NCI-H82 (cell line): ENCODE measurements at places on chromosomes 11 and 22.

- no peak for DNase-seq
Measured at GRCh38 chr11:1271406-1271805, 38.0 kb downstream of the TOLLIP start.

- DNase-seq, result peak; percentile 50
Measured at GRCh38 chr22:38348751-38349496, 31.7 kb upstream of the CSNK1E start.

DNA sequence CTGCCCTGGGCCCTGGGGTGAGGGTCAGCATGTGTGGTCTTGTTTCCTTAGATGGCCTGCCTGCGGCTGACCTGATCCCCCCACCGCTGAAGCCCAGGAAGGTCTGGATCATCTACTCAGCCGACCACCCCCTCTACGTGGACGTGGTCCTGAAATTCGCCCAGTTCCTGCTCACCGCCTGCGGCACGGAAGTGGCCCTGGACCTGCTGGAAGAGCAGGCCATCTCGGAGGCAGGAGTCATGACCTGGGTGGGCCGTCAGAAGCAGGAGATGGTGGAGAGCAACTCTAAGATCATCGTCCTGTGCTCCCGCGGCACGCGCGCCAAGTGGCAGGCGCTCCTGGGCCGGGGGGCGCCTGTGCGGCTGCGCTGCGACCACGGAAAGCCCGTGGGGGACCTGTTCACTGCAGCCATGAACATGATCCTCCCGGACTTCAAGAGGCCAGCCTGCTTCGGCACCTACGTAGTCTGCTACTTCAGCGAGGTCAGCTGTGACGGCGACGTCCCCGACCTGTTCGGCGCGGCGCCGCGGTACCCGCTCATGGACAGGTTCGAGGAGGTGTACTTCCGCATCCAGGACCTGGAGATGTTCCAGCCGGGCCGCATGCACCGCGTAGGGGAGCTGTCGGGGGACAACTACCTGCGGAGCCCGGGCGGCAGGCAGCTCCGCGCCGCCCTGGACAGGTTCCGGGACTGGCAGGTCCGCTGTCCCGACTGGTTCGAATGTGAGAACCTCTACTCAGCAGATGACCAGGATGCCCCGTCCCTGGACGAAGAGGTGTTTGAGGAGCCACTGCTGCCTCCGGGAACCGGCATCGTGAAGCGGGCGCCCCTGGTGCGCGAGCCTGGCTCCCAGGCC is 12.7 kb downstream of the TMEM121B start:
- DNase-seq, result no peak

DNA sequence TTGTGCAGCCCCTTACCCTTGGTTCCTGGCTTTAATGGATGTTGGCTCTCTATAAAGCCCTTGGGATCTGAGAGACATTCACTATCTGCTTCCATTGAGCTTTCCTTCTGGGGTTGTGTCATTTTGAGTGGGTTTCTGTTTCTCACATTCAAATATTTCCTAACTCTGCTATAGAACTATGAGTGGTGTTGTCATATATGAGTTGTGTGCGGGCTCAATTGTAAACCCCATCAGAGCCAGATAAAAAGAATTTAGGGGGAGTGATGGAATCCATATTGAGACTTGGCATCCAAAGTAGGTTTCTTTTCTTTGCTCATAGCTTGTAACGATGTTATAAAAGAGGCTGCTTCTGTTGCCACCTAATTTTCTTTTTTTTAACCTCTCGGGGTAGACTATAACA is 41.8 kb upstream of the SPON1 start:
- DNase-seq, result no peak

DNA sequence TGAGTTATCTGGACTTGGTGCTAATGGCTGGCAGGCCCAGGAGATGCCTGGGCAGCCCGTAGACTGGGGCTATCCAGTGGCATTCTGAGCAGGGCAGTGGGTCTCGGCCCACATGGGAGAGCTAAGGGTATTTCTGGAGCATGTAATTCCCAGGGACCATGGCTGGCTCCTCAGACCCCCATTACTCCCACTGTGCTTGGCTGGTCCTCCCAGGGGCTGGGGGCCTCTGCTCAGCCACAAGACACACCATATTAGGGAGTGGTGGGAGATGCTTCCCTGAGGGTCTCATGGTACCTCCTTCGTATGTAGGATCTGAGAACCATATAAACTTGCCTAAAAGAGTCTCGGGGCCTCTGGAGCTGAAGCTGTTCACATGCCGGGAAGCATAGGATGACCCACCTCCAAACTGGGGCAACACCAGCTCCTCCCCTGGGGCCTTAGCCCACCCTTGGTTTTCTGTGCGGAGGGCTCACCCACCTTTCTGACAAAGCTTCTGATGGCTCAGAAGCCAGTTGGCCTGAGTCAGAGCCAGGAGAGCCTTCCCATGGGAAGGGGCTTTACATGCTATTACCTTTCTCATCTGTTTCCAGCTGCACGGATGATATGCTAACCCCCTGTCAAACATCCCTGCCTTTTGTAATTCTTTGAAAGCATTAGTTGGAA is 9.5 kb upstream of the FTH1 start:
- no peak for DNase-seq

DNA sequence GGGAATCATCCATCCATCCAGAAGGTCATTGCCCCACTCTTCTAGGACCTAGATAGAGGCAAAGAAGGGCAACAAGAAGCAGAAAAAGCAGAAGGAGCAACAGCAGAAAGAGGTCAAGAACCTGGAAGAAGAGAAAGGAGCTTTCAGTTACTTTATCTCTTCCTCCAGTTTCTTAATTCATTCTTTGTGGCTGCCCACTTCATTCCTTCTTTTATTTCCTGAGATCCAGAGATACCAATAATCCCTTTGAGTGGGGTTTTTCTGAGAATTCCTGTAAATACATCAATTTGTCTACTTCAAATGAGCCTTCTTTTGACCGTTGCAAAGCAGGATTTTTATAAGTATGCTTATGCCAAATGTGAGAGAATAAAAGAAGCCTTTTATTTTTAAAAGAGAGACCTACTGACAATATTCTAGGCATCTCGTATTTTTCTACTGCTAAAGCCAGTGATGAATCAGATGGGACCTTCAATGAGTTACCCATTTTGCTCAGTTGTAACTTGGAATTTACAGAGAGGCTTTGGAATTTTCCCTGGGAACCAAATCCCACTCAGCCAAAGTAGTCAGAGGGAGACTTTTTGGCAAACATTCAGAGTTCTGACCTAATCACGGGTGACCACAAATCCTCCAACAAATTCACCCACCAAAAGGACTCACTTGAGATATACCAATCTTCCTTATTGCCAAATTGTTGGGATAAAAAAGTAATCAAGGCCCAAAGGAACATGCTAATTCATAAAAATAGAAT is 54.9 kb downstream of the ZC3H12C start:
- DNase-seq, result no peak

GRCh38 chr11:59778122-59778521 is 22.9 kb downstream of the STX3 start:
- no peak for DNase-seq

DNA sequence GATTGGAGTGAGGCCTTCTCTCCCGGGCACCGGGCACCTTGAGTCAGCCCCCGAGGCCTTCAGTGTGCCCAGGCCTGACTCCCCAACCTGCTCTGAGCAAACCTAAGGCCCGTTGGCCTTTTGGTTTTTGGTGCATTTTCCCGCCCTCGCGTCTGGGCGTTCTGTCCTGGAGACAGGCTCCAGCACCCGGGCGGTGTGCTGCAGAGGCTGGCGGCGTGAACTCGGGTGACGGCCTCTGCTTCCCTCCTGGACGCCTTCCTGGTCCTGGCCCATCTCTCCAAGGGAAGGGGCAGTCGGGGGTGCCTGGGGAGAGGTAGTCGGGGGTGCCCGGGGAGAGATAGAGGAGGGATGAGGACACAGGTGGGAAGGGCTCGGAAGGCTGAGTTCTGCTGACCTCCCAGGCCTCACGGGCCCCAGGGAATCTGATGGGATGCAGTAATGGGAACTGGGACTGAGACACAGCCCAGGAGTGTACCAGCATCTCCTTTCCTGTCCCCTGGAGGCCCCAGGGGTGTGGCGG is 1326.4 kb downstream of the BRD1 start:
- DNase-seq, result no peak

DNA sequence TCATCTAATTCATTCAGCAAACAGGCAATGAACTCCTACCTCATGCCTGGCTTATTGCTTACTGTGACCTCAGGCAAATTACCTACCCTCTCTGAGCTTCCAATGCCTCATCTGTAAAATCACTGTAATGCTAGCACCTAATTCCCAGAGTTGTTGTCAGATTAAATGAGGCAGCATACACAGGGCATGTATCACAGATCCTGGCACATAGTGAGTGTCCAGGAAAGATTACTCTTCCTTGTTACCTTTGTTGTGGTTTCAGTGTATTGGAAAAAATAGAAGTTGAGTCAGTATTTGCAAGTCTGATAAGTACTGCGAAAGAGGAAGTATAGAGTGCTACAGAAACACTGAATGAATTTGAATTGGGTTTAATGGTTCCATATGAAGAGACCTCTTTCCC is 26.4 kb upstream of the LRRC55 start:
- no peak for DNase-seq

DNA sequence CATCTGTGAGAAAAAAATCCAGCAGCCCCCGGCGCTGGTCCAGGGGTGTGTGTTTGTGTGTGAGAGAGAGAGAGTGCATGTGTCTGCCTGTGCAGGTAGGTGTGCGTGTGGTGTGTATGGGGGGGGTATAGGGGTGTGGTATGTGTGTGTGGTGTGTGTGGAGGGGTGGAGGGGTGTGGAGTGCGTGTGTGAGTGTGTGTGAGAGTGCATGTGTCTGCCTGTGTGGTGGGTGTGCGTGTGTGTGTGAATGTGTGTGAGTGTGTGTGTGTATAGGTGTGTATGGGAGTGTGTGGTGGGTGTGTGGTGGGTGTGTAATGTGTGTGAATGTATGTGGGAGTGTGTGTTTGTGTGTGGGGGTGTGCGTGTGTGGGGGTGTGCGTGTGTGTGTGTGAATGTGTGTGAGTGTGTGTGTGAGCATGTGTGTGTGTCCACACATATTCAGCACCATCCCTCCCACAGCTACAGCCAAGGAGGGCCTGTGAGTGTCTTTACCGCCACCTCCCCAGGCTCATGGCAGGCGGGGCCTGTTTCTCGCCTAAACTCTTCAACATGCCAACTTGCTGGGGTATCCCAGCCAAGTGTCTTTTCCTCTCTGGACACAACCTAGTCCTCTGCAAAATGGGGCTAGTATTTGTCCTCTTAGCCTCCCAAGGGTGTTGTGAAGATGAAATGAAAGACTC is 11.9 kb downstream of the LMO1 start:
- no peak for DNase-seq

GRCh38 chr11:10492084-10492483 is 37.0 kb downstream of the AMPD3 start:
- no peak for DNase-seq

- no peak for DNase-seq
Measured at GRCh38 chr11:126843096-126843495, 157.5 kb downstream of the KIRREL3 start.

DNA sequence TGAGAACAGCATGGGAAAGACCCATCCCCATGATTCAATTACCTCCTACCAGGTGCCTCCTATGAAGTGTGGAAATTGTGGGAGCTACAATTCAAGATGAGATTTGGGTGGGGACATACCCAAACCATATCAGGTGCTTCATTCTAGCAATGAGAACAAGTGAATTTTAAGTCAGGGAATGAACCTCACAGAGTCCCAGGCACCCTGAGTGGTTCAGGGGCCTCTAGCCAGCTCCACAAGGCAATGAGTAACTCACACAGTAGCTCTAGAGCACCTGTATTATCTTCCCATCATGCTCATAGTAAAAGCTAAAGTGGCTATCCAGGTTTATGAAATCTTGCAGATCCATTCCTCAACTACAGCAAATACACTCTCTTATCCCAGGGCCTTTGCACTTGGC is 13.1 kb upstream of the ACCSL start:
- DNase-seq, result no peak

DNA sequence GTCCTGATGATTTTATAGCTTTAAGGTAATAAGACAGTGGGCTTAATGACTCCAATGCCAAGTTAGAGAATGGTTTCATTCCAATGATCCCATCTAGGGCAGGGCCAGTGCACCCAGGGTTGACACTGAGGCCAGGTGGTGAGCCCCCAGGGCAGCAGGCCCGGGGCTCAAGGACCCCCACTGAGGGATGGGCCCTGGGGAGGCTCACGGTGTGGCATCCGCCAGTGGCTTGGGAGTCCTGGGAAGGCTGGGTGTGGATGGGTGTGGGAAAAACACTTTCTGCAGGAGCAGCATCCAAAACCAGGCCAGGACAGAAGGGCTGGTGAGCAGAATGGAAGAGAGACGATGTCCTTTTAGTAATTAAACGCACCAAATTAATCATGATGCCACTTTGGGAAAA is 626.3 kb downstream of the TBC1D22A start:
- no peak for DNase-seq

- no peak for DNase-seq
Measured at GRCh38 chr22:31441652-31442051, 42.2 kb downstream of the DRG1 start.

DNA sequence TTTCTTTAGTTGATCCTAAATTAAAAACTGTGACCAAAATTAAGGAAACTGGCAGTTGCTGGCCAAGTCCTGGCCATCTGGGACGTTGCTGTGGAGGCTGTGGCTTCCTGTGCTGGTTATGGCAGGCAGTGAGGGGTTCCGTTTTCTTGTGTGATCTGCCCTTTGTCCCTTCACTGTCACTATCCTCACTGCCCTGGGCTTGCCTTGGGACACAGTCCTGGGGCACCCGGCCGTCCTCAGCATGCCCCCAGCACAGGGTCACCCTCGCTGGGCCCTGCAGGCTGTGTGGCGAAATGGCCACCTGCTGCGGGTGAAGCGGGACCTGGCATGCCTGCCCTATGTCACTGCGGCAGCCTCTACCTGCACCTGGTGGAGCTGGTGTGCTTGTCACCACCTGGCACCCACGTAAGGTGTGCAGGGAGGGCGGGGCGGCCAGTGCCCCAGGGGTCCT is 52.5 kb upstream of the SLC22A12 start:
- no peak for DNase-seq

DNA sequence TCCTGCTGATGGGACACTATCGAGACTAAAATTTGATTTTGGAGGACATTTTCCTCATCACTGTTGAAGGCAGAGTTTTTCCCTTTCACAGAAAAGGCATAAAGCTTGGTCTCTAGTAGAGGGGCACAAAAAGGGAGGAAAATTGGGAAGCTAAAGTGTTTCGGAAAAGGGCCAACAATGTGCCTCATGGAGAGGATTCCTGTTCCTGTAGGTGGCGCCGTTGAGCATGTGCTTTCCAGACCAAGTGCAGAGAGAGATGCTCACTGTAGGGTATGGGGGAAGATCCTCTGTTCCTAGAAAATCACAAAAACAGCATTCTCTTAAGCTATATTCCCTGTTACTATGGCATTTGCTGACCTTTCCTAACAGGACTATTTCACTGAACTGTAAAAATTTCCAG is 18.4 kb upstream of the OR4C5 start:
- DNase-seq, result peak; percentile 16

- peak; percentile 73 for DNase-seq
Measured at GRCh38 chr22:30202531-30203006, 44.0 kb downstream of the LIF start.
